NCI-H2081 (cell line): ENCODE measurements at places on chromosomes 6 and 20.
A peak's percentile ranks its signal among the peaks of the same experiment; 100 is the strongest.

DNA sequence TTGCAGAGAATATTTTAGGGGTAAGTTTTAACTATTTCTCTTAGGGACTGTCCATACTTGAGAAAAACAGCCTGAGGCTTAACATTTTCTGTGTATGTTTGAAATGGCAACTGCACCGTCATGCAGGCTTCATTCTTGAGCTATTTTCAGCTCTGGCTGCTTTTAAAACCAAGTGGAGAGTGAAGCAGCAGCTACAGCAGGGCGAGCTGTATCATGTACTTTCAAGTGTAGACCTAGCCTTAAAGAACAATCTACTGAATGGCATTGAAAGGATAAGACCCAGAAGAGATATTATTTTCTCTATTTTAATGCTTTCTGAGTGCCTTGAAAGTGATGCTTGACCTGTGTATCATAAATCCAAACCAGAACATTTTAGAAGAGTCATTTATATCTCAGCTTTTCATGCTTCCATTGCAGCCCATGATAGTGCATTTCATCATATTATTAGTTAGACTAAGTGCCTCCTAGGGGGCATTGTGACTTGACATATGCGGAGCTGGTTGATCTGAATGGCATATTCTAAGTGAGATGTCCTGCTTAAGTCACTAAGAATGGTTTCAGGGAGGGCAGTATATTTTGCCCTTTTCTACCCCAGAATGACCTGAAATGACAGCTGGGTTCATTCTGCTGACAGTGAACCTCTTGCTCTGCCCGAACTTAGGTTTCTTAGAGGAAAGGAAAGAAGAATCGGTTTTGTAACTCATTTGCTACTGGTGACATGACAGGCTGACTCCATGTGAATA, 85.3 kb downstream of the NKAIN2 start:
- no peak for DNase-seq

DNA sequence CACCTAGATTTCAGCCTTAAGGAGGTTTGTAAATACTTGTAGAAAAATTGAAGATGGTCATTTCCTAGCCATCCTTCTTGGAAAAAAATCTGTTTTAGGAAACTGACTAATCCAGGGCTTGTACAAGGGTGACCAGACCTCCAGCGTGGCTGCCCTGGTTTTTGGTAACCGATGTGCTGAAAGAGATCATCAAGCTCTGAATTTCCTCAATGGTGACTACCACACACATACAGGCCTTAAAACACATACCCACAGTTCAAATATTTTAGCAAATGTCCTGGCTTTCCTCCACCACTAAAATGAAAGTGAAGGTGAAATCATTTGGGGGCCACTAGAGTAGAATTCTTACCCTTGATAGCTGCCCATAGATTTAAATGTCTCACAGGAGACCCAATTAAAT, 215.3 kb upstream of the SUPT3H start:
- DNase-seq, result no peak

- DNase-seq, result no peak
Observed at GRCh38 chr20:56629464-56630085, 469 bp downstream of the TFAP2C start.

DNA sequence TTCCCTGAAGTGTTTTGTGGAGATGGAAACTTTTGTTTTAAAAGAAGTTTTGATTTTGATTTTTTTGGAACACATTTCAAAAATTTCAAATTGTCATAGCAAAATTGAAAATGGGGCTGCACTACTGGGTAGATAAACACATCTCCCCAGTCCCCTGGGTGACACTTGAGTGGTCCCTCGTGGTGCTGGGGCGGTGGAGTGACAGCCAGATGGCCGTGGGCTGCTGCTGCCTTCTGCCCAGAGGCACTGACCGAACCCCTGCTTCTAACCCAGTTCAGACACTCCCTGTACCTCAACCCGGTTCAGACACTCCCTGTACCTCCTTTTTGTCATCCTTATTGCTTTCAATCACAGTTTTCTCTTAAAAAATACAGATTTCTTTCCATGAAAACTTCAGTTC, 69.9 kb upstream of the SYNJ2 start:
- no peak for DNase-seq

DNA sequence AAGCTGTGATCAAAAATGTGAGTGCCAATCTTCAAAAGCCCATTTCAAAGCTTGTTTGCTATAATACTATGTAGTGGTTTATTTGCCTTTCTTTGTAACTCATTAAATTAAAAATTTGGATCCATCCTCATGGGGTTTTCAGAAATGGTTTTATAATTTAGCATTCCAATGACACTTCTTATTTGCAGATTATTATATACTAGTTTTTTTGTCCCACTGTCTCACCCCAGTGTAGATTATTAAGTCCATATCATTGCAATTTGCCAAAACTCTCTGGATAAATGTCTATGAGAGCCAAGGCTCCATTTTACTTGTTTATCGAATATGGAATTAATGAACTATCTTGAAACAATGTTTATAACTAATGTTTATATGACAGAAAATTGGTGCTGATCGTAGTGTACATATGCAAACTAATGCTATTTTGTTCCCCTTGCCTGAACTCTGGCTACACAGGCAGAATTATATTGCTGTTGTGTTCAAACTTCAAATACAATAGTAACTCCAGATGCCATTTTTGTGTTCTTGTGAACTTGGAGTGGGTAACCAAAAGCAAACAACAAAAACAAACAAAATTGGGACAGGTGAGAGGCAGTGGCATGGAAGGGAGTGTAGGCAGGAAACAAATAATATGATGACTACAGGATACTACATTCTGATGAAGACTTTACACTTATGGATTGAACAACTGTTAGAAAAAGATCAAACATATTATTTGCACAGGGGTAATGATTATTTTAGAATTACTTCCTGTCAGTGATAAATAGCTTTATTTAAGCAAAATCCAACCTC, 307.1 kb upstream of the FLRT3 start:
- DNase-seq, result peak; percentile 16

DNA sequence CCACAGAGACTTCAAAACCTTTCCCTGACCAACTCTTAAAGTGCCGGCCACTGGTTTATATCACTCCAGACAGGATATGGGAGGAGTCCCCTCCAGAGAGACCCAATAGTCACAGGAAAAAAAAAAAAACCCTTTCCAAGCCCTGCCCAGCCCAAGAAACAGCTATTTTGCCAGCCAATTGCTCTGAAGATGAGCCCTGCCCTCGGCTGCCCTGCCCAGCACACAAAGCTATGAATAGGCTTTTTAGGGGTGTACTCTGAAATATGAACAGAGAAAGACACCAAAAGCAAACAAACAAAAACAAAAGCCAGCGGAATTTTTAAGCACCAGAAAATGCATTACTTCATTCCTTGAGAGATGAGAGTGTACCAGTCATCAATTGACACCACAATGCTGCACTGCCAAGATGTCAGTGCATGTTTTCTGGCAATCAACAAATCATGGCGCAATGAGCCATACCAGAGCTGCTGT, 275.1 kb downstream of the C6orf118 start:
- DNase-seq, result no peak

GRCh38 chr20:25623225-25623735, 534 bp downstream of the NANP start:
- DNase-seq, result no peak

DNA sequence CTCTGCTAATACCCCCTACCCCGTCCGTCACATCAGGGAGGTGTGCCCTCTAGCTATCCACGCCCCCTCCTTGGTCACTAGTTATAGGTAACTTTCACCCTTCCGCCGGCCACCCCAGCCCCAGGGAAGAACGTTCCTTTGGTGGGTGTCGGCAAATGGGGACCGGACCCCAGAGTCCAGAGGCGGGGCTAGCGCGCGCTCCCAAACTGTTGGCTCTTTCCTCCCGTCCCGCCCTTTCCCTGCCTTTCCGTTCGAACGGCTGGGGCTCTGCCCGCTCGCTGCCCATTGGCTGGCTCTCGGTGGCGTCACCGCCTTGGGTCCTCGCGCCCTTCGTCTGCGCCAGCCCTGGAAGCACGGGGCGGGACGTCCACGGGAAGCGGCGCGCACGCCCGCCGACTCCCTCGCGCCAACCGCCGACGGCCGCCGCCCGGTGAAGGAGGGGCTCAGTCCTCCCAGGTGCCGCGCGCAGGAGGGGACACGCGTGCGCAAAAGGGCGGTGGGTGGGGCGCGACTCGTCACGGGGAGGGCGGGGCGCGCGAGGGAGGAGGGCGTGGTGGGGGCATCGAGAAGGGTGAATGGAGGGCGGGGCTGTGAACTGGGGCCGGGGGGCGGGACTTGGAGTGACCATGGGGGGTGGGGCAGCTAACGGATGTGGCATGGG, 634 bp upstream of the PHF1 start:
- DNase-seq, result peak; percentile 98

DNA sequence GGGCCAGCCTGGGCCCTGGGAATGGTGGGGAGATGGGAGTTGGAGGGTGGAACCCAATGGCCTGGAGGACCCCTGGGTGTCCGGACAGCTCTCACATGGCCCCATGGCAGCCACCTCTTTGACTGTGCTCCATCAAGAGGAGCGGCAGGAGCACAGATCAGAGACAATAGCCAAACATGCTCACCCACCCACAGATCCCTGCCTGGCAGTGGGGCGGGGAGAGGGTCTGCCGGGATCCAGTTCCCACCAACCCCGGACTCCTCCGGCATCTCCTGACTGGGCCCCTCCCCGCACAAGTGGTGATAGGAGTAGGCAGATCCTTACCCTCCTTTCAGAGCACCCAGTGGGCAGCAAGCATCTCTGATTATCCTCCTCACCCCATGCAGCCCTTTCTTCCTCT, 31.9 kb upstream of the MRPS18A start:
- no peak for DNase-seq

DNA sequence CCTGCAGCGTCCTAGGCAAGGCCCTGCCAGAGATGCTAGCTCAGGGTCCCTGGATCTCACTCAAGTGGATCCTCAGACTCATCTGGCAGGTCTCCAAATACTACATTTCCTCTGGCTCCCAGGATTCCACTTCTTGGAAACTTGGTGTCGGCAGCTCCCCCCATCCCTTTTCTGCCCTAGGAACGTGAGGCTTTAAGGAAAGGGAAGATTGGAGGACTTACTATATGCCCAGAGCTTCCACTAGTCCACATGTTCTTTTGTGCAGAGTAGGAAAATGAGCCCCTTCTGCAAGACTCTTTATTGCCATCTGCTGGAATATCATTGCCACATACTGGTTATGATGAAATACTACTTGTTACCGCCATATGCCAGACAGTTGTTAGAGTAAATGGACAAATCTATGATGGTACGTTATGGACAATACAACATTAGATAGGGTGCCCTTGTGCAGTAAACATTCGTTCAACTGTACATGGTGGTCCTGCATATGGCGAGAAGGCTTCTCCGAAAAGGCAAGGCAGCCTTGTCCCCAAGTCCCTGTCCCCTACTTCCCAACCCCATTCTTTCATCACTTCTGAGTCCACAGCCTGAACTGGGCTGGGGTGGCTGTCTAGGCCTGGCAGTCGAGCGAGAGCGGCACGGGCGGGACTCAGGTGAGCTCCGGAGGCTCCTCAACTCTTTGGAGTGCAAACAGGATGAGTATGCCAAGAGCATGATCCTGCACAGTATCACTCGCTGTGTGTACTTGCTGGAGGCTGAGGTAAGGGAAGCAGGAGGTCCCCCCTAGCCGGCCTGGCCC, 780 bp downstream of the ARMC12 start:
- DNase-seq, result peak; percentile 81

- no peak for DNase-seq
Observed at GRCh38 chr20:15584507-15584906, 988.7 kb downstream of the KIF16B start.

DNA sequence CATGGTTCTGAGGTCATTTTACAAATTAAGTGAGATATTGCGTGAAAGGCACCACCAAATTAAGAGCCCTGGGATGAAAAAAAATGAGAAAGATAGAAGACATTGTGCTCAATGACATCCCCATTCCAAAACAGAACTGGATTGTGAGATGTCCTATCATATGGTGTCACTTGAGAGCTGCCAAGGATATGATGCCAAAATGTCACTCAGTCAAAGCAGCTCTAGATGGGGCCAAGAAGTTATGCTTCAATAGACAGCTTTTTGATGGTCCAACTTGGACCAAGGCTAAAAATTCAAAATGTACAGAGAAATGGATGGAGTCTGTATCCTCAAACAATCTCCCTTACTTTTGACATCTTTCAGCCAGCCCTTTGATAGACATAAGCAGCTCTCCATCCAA, 180.8 kb downstream of the UST start:
- no peak for DNase-seq

DNA sequence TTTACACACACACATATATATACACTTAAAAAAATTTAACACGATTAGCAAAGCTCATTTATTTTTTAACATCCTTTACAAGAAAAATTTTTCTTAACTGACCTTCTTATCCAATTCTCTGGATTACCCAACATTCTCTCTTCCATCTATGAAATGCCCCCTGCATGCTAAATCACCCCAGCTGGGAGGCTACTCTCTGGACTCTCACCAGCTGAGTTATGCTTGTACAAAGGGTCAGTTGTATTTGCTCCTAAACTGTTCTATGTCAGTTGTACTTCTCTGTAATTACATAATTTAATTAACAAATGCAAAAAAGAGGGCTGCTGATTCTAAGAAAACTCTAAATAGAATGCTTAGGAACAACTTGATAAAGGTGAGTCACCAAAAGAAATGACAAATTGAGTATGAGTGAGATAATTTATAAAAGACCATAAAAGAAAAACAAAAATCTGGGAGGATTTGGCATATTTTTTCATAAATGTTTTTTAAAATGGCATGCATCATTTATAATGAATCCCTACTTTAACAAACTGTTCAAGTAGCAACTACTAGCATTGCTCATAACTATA, 120.5 kb downstream of the KIF13A start:
- DNase-seq, result no peak

- DNase-seq, result peak; percentile 50
Observed at GRCh38 chr20:32326504-32326845, 31.7 kb upstream of the ASXL1 start.

DNA sequence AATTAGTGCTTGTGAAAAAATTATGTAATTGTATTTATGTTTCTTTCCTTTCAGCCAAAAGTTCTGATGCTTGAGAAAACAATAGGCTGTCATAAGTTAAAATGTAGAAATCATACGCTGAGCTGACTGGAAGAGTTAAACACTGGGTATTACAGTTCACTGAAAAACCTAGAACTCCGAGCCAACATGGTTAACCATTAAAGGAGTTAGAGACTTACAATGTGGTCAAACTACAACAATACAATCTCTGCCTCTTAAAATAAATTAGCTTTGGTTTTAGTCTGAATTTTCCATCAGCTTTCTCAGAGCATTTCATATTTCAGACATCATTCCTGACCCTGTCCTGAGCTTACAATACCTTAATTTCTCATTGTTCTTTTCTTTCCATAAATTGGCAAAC, 91.0 kb downstream of the COL12A1 start:
- DNase-seq, result no peak

GRCh38 chr6:122154912-122155575, 244.4 kb upstream of the HSF2 start:
- DNase-seq, result no peak
